ENCODE measurements at places on chromosomes 12 and 14.

GRCh38 chr14:29861996-29862395 is 65.7 kb downstream of the PRKD1 start:
- no peak for DNase-seq

- no peak for DNase-seq
These were observed 145.0 kb downstream of the KIF21A start for GRCh38 chr12:39297891-39298290.

GRCh38 chr12:32535288-32535999 is 136.1 kb downstream of the FGD4 start:
- DNase-seq: peak; percentile 80

DNA sequence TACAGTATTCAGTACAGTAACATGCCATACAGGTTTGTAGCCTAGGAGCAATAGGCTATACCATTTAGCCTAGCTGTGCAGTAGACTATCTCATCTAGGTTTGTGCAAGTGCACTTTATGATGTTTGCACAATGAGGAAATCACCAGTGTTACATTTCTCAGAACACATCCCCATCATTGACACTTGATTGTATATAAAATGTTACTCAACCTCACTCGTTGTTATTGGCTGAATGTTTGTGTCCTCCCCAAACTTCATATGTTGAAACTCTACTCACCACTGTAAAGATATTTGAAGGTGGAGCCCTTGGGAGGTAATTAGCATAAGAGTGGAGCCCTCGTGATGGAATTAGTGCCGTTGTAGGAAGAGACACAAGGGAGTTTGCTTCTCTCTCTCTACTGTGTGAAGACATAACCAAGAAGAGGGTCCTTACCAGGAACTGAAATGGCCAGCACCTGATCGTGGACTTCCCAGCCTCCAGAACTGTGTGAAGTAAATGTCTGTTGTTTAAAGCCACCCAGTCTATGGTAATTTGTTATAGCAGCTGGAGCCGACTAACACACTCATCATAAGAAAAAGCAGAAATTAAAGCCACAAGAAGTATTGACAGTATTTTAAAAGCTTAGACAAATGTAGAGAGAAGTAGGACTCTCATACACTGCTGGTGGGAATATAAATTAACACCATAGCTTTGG is 3.2 kb upstream of the MED13L start:
- no peak for DNase-seq

- no peak for DNase-seq
These were observed 708 bp downstream of the FNTB start for GRCh38 chr14:64987438-64987767.

All from SHP77 treated with DMSO at 0.1 percent for 48 hours (cell line).